ENCODE measurements at places on chromosomes 12 and 14.

- DNase-seq = no peak
Measured at GRCh38 chr12:18254081-18254480, 7.2 kb upstream of the PIK3C2G start.

DNA sequence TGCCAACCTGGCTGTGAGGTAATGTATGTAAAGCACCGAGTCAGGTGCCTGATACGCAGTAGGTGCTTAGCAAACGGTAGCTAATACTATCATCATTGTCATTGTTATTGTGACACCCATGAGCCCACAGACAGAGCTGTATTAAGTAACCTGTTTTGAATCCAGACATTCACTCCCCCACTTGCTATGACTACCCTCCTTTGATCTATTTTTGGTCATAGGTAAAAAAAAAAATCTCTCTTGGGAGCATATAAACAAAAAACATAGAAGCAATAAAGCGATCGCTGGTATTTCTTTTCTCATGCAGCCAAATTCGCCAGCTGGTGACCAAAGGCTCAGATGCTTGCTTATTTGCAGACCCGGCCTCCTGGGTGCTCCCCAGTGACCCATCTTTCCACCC is 330.2 kb downstream of the DPF3 start:
- no peak for DNase-seq

- no peak for DNase-seq
Measured at GRCh38 chr12:76284816-76285750, 63.1 kb downstream of the BBS10 start.

GRCh38 chr12:124525455-124525854 is 42.0 kb downstream of the NCOR2 start:
- no peak for DNase-seq

GRCh38 chr12:58211211-58211610 is 269.8 kb downstream of the ATP23 start:
- DNase-seq = no peak

- DNase-seq = no peak
Measured at GRCh38 chr14:33781236-33781635, 169.6 kb downstream of the EGLN3 start.

DNA sequence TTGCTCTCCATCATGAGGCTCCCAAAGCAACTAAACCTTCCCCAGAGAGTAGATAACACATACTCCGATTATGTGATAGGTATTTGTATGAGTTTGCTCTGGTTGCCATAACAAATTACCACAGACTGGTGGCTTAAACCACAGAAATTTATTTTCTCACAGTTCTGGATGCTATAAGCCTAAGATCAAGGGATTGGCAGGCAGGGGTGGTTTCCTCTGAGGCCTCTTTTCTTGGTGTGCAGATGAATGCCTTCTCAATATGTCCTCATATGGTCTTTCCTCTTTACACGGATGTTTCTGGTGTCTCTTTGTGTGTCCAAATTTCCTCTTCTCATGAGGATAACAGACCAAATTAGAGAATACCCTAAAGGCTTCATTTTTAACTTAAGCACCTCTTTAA is 285.8 kb upstream of the GRIP1 start:
- DNase-seq = no peak

All from RCC 7860 (cell line).